IPS DF 6.9 (cell line): ENCODE measurements at places on chromosomes 7 and 10.
A peak's percentile ranks its signal among the peaks of the same experiment; 100 is the strongest.

DNA sequence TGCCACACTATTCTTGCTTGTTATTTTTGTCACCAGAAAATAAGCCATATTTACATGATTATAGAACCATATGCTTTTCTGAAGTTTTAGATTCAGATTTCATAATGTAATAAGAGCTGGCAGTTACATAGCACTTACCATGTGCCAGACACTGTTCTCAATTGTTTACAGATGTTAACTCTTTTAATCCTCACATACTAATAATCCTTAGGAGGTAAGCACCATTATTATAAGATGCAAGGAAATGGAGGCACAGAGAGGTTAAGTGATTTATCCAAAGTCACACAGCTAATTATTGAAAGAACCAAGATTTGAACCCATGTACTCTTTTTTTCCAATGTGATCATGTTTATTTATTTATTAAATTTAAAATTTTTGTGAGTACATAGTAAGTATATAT, 57.2 kb downstream of the CREB5 start:
- no peaks in the 10 kb centered on the region for H3K4me1 ChIP-seq
- no peak overlapping the region for H3K4me3 ChIP-seq
- H3K27me3 ChIP-seq = no peaks in the 10 kb centered on the region
- H3K27ac ChIP-seq = no peak overlapping the region
- DNase-seq = no peak

DNA sequence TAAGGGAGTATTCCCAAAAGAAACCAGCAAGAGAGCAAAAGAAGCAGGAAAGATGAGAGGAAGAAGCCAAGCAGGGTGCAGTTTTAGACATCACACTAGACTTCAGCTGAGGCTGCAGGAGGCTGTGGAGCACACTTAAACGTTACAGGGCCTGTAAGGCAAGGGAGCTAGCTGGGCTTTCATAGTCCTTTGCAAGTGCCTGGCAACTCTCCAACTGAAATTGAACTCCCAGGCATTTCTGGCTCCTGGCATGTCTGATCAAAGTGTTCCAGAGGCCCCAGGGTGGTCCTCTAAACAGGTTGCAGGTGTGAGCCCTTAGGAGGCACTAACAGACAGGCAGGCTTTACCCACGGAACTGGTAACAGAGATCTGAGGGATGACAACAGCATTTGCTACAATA, 750.2 kb downstream of the XPNPEP1 start:
- no peak overlapping the region for H3K4me3 ChIP-seq
- no peak for DNase-seq
- H3K27me3 ChIP-seq = no peaks in the 10 kb centered on the region
- H3K27ac ChIP-seq = no peak overlapping the region
- no peaks in the 10 kb centered on the region for H3K4me1 ChIP-seq

DNA sequence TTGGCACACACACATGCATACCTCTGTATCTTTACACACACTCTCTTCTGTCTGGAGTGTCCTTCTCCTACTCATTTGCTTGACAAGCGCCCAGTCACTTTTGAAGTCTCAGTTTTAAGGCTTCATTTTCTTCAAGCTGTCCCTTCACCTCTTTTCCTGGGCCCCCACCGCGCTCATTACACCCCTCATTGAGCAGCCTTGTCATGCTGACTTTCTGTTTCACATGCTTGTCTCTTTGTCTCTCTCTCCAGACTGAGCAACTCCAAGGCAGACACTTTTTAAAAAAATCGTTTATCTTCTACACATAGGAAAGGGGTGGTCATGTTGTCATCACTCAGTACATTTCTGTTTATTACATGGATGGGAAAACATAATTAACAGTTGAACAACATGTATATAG, 225.2 kb upstream of the FZD1 start:
- H3K27ac ChIP-seq = no peak overlapping the region
- peaks cover 3% of the 10 kb centered on the region; the same call in 1 of the 2 replicates for H3K4me1 ChIP-seq
- H3K36me3 ChIP-seq = no peaks in the 10 kb centered on the region
- no peaks in the 10 kb centered on the region for H3K27me3 ChIP-seq
- no peak overlapping the region for H3K4me3 ChIP-seq

DNA sequence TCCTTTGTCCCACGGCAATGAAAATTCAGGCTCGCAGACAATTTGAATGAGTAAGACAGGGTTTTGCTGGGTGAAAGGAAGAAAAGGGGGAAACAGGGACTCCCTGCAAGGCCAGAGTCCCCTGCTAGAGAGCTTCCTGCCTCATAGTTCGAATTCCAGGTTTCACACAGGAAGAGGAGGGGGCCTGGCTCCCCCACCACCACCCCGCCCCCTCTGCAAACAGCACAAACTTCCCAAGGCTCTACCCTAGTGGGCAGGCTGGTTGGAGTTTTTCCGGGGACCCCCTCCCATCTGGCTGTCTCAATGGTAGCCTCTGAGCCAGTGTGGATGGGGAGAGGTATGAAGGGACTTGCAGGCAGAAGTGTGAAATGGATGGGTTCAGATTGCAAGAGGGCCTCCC, 57.4 kb upstream of the NEBL start:
- no peak for DNase-seq
- no peaks in the 10 kb centered on the region for H3K36me3 ChIP-seq
- H3K27me3 ChIP-seq = no peaks in the 10 kb centered on the region

DNA sequence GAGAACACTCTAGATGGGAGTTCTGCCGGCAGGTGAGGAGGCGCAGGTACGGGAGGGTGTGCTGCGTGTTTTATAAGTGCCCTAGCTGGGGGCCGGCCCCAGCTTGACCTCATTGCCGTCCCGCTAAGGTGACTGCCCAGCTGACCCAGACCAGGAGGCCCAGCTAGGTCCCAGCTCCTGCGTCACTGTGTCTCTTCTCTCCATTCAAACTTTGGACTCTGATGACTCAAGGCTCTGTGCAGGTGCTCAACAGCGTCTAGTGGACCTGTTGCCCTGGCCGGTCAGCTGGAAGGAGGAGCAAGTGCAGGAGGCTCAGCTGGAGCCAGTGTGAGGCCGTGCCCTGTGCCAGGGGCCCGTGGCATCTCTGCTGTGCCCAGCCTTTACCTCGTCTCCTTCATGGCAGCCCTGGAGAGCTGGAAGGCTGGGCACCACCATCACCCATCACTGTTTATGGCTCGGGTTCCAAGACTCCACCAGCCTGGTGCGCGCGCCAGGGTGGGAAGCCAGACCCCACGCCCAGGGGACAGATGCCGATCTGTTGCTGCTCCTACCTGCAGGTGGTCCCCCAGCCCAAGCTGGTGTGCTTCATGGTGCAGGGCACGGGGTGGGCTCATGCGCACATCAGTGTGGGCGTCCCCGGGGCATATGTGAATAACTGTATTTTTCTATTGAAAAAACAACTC, 14.6 kb downstream of the LHPP start:
- no peak for DNase-seq
- H3K27ac ChIP-seq = no peak overlapping the region
- H3K36me3 ChIP-seq = no peaks in the 10 kb centered on the region

GRCh38 chr10:50582766-50583762, 40.7 kb downstream of the SGMS1 start:
- H3K27ac ChIP-seq = no peak overlapping the region
- H3K27me3 ChIP-seq = no peaks in the 10 kb centered on the region; the same call in 1 of the 2 replicates
- no peak for DNase-seq
- H3K36me3 ChIP-seq = no peaks in the 10 kb centered on the region
- H3K4me3 ChIP-seq = no peak overlapping the region

DNA sequence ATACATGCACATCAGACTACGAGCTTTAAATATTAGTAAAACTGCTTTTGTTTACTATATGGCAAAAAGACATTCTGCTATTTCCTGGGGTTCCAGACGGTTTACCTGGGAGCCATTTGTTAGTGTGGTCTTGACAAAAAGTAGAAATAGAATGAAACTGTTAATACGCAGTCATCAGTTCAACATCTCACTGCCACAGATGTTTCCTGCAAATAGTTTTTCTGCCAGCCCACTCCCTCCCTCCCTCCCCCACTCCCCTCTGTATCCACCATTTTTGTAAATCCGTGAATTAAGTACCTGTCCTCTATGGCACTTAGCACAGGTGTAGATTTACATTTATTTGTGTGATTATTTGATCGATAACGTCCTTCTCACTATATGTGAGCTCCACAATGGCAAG, 74.6 kb upstream of the TPK1 start:
- H3K4me1 ChIP-seq = no peaks in the 10 kb centered on the region
- no peaks in the 10 kb centered on the region for H3K36me3 ChIP-seq
- no peak overlapping the region for H3K27ac ChIP-seq
- no peak for DNase-seq

DNA sequence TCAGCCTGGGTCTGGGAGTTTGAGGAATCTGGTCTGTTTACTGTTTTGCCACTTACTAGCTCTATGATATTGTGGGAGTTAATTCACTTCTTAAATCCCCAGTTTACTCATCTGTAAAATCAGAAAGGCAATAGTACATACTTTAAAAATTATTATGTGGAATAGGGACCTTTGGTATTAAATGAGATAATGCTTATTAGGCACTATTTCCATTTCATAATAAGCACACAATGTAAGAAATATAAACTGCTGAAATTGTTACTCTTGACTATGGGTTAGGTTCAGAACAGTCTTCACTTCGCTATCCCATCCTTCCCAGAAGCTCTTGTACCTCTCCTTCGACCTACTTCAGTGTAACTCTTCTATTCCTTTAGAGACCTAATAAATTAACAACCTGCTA, 47.2 kb downstream of the AGK start:
- H3K4me3 ChIP-seq = no peak overlapping the region
- H3K27ac ChIP-seq = no peak overlapping the region
- DNase-seq = no peak
- H3K36me3 ChIP-seq = no peaks in the 10 kb centered on the region
- H3K4me1 ChIP-seq = no peaks in the 10 kb centered on the region
- no peaks in the 10 kb centered on the region for H3K27me3 ChIP-seq

DNA sequence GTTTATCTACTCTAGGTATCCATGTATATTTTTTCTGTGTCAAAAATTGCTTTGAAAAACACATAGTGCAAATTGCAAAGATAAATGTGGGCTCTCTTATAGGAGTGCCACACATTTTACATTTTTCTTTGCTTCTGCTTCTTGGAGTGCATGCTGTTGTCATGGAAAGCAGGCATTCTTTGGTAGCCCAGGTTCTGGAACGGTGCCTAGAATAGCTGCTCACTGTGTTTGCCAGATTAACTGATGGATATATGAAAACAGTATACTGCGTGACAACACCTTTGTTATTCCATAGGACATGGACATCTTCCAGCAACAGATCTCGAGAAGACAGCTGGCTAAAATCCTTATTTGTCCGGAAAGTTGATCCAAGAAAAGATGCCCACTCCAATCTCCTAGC, 13.4 kb downstream of the NIPSNAP2 start:
- H3K27me3 ChIP-seq = no peaks in the 10 kb centered on the region
- no peak for DNase-seq
- no peak overlapping the region for H3K27ac ChIP-seq
- no peaks in the 10 kb centered on the region for H3K4me1 ChIP-seq
- no peak overlapping the region for H3K4me3 ChIP-seq

DNA sequence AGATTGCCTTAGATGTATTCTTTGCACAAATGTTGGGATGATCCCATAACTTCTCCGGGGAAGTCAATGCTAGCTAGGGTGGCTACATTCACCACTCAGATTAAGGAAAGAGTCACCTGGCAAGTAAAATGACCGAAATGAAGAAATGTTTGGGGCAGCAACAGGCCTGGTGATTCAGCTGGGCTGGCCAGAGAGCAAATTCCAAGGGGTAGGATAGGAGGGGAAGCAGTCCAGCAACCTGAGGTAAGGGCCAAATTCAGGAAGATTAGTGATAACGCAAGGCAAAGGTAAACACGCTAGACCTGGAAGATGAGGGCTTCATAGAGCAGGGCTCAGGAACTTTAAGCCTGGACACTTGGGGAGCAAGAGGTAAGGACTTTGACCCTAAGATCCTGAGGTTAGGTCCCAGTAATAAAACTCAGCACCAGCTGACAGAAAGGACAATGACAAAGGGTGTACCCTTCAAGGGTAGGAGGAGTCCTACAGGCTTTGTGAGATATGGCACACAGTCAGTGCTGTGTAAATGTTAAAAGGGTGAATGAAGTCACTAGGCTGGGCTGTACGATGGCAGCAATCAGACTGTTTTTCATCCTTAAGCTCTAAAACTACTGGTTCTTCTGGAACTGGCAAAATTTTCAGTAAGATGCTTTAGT, 22.7 kb upstream of the SMNDC1 start:
- H3K27ac ChIP-seq = no peak overlapping the region
- DNase-seq = no peak
- H3K36me3 ChIP-seq = no peaks in the 10 kb centered on the region
- H3K4me1 ChIP-seq = no peaks in the 10 kb centered on the region; the same call in 1 of the 2 replicates
- no peak overlapping the region for H3K4me3 ChIP-seq

GRCh38 chr7:54465095-54465494, 77.1 kb upstream of the VSTM2A start:
- H3K4me3 ChIP-seq = no peak overlapping the region
- H3K27me3 ChIP-seq = no peaks in the 10 kb centered on the region
- no peak overlapping the region for H3K27ac ChIP-seq
- no peaks in the 10 kb centered on the region for H3K4me1 ChIP-seq
- H3K36me3 ChIP-seq = no peaks in the 10 kb centered on the region
- no peak for DNase-seq

GRCh38 chr7:16967300-16967811, 85.6 kb upstream of the AGR3 start:
- no peaks in the 10 kb centered on the region for H3K4me1 ChIP-seq
- H3K27me3 ChIP-seq = no peaks in the 10 kb centered on the region
- no peaks in the 10 kb centered on the region for H3K36me3 ChIP-seq
- H3K27ac ChIP-seq = no peak overlapping the region
- no peak for DNase-seq

DNA sequence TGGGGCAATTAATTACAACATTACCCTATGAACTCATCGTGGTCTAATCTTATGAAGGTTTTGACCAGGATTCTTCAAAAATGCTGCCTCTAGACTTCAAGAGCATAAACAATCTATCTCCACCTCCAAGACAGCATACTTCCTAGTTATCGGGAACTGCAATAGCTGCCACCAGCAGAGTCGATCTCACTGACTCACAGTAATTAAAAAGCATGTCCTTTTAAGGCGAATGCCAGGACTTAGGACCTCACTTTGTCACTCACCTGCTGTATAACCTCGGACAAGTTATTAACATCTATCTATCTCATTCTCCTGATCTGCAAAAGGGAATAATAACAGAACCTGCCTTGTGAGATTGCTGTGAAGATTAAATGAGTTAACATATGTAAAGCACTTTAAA, 666.0 kb upstream of the COBL start:
- DNase-seq = no peak
- no peaks in the 10 kb centered on the region for H3K4me1 ChIP-seq
- H3K4me3 ChIP-seq = no peak overlapping the region
- no peak overlapping the region for H3K27ac ChIP-seq
- H3K27me3 ChIP-seq = no peaks in the 10 kb centered on the region
- H3K36me3 ChIP-seq = no peaks in the 10 kb centered on the region

DNA sequence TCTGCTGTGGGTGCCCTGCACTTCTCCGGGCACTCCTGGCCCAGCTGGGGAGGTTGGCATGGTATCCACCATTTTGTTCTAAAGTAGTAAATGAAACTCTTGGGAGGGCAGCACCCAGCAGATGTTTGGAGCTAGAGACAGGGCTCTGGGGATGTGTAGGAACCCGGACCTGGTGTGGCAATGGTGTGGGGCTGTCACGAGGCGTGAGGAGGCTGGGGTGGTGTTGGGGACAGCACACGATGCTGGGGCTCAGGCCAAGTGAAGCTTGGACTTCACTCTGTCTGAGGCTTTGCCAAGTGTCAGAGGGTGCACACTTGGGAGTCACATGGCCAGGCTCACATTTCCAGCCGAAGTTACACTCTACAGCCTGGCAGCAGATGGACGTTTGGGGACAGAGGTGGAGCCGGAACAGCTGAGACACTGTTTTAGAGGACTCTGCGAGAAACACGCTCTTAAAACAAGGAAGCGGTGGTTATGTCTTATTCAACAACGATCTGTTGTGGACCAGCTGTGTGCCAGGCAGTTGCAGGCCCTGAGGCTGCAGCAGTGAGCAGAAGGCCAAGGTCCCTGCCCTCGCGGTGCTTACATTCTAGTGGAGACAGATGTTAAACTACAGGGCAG, 118.2 kb downstream of the CUX1 start:
- peak overlapping the region; percentile 0 for H3K27ac ChIP-seq
- no peaks in the 10 kb centered on the region for H3K36me3 ChIP-seq
- no peaks in the 10 kb centered on the region for H3K27me3 ChIP-seq
- H3K4me3 ChIP-seq = no peak overlapping the region
- H3K4me1 ChIP-seq = peaks cover 10% of the 10 kb centered on the region
